ENCODE measurements at places on chromosomes 3 and 15. TPM values are rescaled to one million over a fixed set of nuclear protein-coding genes. Genes with fewer than 3 reads are reported as not detected.

GRCh38 chr3:55203006-55203405 is 275.1 kb upstream of the LRTM1 start:
- no peak overlapping the region for H3K4me3 ChIP-seq
- no peaks in the 10 kb centered on the region for H3K27me3 ChIP-seq
- H3K36me3 ChIP-seq: no peaks in the 10 kb centered on the region
- H3K27ac ChIP-seq: no peak overlapping the region

DNA sequence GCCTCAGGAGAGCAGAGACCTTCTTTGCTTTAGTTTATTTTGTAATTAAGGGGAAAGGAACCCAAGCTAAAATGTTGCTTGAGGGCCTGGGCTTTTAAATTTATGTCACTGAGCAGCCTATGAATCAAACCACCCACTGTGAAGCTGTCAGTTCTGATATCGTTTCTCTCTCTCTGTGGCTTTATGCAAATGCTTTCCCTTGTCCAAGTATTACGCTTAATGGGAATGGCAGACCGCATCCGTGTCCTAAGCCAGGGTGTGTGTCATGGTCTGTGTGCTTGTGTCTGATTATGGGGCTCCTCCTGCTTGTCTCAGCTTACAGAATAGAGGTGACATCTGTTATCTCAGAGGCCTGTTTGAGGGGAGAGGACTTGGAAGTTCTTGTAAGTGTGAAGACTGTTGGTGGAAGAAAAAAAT is 82.4 kb downstream of the EBLN2 start:
- H3K36me3 ChIP-seq: no peaks in the 10 kb centered on the region
- H3K4me3 ChIP-seq: no peak overlapping the region
- DNase-seq: no peak
- H3K27me3 ChIP-seq: no peaks in the 10 kb centered on the region
- H3K27ac ChIP-seq: no peak overlapping the region

GRCh38 chr3:16033889-16034687 is 140.4 kb upstream of the GALNT15 start:
- no peaks in the 10 kb centered on the region for H3K27me3 ChIP-seq
- no peaks in the 10 kb centered on the region for H3K36me3 ChIP-seq
- H3K27ac ChIP-seq: no peak overlapping the region

The PLA2G4D gene
- 0.33 TPM for total RNA-seq

The TNNC1 gene
- 5.8 TPM for total RNA-seq

The RTP1 gene
- 3.0 TPM for total RNA-seq

The ZNF860 gene
- total RNA-seq: 8.6 TPM

All from H1 (cell line).